ENCODE measurements at places on chromosomes 4 and X.

GRCh38 chr4:188121530-188121929, 12.1 kb upstream of the TRIML2 start:
- no peak for DNase-seq

- no peak for DNase-seq
These were observed 197.3 kb downstream of the CFAP299 start for GRCh38 chr4:80532674-80533333.

GRCh38 chr4:136002316-136002715, 1530.0 kb downstream of the PCDH18 start:
- DNase-seq, result no peak

- DNase-seq, result no peak
These were observed 106.7 kb downstream of the GPM6A start for GRCh38 chr4:175705407-175705806.

- DNase-seq, result no peak
These were observed 10.2 kb downstream of the ADGRL3 start for GRCh38 chr4:61210186-61210939.
